ENCODE measurements at places on chromosomes 7 and 10.

GRCh38 chr7:28623105-28623730 lies 210.9 kb downstream of the CREB5 start:
- H3K4me3 ChIP-seq = no peak overlapping the region
- peaks cover 46% of the 10 kb centered on the region for H3K4me1 ChIP-seq
- H3K36me3 ChIP-seq = no peaks in the 10 kb centered on the region
- H3K27me3 ChIP-seq = no peaks in the 10 kb centered on the region
- peak; percentile 73 for DNase-seq
- peak overlapping the region; percentile 72 for H3K27ac ChIP-seq

GRCh38 chr10:118277871-118278270 lies 64.3 kb downstream of the FAM204A start:
- H3K27ac ChIP-seq = no peak overlapping the region
- DNase-seq = no peak
- no peak overlapping the region for H3K4me3 ChIP-seq
- H3K27me3 ChIP-seq = no peaks in the 10 kb centered on the region

DNA sequence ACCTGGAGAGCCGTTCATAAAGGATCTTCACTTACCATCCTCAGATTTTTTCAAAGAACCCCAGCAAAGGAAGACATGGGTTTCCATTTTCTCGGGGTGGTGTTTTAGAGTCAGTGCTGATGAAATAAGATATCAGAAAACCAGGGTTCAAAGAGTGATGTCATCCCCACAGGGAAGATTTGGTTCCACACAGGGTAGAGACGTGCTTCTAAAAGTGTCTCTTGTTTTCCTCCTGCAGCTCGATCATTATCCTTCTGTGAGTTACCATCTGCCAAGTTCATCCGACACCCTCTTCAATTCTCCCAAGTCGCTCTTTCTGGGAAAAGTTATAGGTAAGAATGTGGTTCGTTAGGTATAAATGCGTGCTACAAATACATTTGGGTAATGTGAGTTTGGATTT lies 323.8 kb upstream of the C7orf33 start:
- no peaks in the 10 kb centered on the region for H3K27me3 ChIP-seq
- no peaks in the 10 kb centered on the region for H3K36me3 ChIP-seq
- H3K27ac ChIP-seq = no peak overlapping the region
- H3K4me1 ChIP-seq = no peaks in the 10 kb centered on the region
- no peak overlapping the region for H3K4me3 ChIP-seq
- no peak for DNase-seq

DNA sequence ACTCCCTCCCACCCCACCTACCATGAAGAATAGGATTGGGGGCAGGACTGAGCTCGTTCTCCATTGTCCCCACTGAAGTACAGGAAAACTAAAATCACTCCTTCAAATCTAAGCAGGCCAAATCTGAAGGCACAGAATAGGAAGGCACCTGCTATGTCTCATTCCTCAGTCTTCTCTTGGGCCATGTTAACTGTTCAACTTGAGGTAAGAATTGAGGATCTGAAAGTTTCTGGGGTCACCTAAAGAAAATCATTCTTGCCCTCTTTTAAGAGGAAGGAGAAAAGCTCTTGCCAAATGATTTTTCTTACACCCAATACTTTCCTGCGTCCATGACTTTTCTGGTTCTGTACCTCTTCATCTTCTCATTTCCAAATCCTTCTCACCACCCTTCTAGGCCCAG lies 4.9 kb downstream of the CPN1 start:
- no peak overlapping the region for H3K4me3 ChIP-seq
- no peaks in the 10 kb centered on the region for H3K36me3 ChIP-seq
- H3K27ac ChIP-seq = no peak overlapping the region
- H3K27me3 ChIP-seq = peaks cover 24% of the 10 kb centered on the region
- no peaks in the 10 kb centered on the region for H3K4me1 ChIP-seq

Measured in osteoblast (primary cell).